AML-193 (cell line): ENCODE measurements at places on chromosomes 16 and 17.

- no peak for DNase-seq
Measured at GRCh38 chr17:39651923-39652586, 13.1 kb upstream of the TCAP start.

- no peak for DNase-seq
Measured at GRCh38 chr16:72236866-72237265, 64.9 kb upstream of the PMFBP1 start.

DNA sequence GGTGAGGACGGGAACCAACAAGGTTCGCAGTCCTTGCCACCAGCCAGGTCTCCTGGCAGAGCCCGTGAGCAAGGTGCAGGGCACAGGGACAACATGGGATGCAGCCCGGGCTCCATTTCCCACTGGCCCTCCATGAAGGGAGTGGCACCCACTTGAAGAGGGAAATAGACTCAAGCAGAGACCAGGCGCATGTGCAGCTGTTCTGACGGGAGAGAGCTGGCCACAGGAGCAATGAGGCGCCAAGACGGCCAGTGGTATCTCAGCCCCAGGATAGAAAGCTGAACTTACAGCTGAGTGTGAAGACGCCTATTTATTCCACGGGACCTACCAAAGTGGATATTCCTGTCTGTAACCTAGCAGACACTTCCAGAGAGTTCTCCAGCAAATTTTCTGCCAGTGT is 8.2 kb upstream of the FOXJ1 start:
- no peak for DNase-seq

GRCh38 chr17:46197530-46197929 is 4.3 kb upstream of the KANSL1 start:
- no peak for DNase-seq

- DNase-seq, result no peak
Measured at GRCh38 chr16:85781695-85782370, 17.5 kb downstream of the EMC8 start.

- no peak for DNase-seq
Measured at GRCh38 chr16:10655415-10655977, 39.2 kb downstream of the TEKT5 start.

- DNase-seq, result no peak
Measured at GRCh38 chr16:58515871-58516767, 802 bp downstream of the SETD6 start.

DNA sequence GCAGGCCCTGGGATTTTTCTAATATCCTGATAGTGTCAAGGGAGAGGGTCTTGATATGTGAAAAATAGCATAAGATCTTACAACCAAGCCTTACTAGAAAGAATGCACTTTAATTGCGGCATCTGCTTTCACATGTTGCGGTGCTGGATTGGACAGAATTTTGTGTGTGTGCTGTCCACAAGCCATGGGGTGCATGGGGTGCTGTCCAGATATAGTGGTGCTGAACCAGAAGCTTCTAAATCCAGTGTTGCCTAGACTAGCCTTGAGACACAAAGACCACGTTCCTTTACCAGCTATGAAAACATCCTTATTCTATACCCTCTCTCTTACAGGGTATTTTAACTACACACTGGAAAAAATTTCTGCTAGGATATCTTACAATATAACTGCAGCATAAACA is 244.0 kb downstream of the TMEM114 start:
- no peak for DNase-seq

GRCh38 chr17:14427900-14428647 is 127.2 kb downstream of the HS3ST3B1 start:
- no peak for DNase-seq

GRCh38 chr17:56119936-56120335 is 33.3 kb upstream of the ANKFN1 start:
- DNase-seq, result no peak

DNA sequence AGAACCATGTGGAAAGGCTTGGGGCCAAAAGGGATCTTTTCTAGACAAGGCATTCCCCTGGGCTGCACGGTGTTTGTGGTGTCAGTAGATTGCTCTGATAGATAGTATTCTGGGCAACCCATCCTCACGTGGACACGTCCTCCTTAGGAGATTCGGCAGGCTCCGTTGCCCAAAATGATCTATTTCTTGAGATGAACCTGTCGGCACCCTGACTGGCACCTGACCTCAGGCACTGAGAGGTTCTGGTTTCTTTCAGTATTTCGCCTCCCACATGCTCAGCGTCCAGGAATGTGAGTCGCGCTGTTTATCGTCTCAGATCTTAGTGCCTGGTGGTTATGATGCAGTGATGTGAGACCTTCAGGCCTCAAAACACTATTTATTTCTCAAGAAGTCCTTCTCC is 89.7 kb downstream of the MARCHF10 start:
- DNase-seq, result no peak

- no peak for DNase-seq
Measured at GRCh38 chr17:57242148-57242547, 14.2 kb upstream of the MSI2 start.

- DNase-seq, result no peak
Measured at GRCh38 chr16:16106466-16106865, 116.8 kb downstream of the ABCC6 start.
